Peyer's patch (tissue), 4 donors: ENCODE measurements at places on chromosomes 13 and 19. TPM values are rescaled to one million over a fixed set of nuclear protein-coding genes. Genes with fewer than 3 reads are reported as not detected.

The CEACAM16 gene
- total RNA-seq = not detected

The CCDC122 gene
- 3.5 TPM for total RNA-seq

DNA sequence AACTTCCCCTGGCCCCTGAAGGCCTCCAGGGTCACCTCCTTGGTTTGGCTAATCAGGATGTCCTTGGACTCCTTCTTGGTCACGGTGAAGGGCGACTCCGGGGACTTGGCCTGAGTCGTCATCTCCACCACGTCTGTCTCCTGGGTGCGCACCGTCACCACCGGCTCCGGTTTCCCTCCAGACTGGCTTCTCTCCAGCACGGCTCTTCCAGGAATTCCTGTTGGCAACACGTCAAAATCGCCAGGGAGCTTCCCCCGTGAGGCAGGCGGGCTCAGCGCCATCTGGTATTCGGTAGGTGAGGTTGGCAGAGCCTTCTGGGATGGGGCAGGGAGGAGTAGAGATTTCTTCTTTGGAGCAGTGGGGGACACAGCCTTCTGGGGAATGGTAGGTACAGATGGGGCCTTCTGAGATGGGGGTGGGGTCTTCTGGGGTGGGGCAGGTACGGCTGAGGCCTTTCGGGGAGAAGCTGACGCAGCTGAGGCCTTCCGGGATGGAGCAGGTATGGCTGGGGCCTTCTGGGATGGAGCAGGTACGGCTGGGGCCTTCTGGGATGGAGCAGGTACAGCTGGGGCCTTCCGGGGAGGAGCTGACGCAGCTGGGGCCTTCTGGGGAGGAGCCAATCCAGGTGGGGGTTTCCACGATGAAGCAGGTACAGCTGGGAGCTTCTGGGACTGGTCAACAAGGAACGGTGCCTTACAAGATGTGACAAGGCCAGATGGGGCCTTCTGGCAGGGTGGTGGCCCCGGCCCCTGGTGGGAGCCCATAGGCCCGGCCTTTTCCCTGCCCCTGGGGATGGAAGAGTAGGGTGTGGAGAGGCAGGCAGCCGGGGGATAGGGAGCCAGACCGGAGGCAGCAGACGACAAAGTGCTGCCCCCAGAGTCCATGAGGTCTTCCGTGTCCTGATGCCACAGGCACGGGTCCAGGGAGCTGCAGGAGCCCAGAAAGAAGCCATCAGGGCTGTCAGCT lies 3.8 kb downstream of the GARIN5B start:
- no peak for DNase-seq

- DNase-seq = no peak
Measured at GRCh38 chr13:108968566-108968965, 339.2 kb downstream of the MYO16 start.

- no peak for DNase-seq
Measured at GRCh38 chr13:35994131-35994966, 136.8 kb downstream of the DCLK1 start.
